ENCODE measurements at places on chromosomes 1 and 21.

- no peak for DNase-seq
Measured at GRCh38 chr21:34998176-34998575, 50.9 kb downstream of the RUNX1 start.

DNA sequence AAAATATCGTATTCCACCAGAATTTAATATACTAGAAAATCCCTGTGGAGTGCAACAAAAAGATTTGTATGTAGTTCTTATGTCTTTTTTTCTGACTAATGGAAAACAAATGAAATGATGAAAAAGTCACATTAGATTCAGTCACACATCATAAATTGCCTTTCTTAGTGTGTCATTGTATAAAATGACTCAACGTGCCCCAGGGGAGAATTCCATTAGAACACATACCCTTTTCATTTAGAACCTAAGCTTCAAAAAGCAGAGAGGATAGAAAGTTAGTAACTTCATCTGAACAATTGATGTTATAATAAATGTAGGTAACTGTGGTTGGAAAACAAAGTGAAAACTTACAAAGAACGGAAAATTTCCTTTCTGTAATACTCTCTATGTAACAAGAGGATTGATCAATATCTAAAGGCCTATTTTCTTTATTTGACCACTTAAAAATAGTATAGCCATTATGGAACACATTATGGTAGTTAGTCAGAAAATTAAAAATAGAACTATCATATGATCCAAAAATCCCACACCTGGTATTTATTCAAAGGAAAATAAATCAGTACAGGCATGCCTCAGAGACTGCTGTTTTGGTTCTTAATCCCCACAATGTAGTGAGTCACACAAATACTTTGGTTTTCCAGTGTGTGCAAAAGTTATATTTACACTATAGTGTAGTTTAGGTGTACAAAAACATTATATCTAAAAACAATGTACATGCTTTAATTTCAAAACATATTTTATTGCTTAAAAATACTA, 1016.1 kb downstream of the KCNT2 start:
- DNase-seq = no peak

GRCh38 chr1:66374561-66375111, 159.3 kb upstream of the SGIP1 start:
- DNase-seq = no peak

- no peak for DNase-seq
Measured at GRCh38 chr1:95233319-95233736, 682 bp upstream of the RWDD3 start.

DNA sequence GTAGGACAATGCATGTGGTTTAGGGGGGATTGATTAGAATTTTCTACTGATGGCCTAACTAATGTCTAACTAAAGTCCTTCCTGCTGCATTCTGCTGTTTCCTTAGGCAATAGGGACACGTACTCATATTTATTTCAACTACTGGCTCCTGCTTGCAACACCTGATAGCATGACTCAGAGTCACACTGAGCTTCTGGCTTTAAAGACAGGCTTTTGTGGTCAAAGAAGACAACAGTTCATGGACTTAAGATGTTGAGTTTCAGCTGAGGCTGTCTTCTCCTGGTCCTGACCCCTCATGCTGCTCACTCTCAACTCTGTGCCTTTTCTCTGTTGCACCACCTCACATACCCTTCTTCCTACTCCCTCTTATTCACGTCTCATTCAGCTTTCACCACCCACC, 29.1 kb upstream of the TRABD2B start:
- no peak for DNase-seq

- DNase-seq = no peak
Measured at GRCh38 chr1:75870951-75871350, 61.3 kb downstream of the ASB17 start.

- no peak for DNase-seq
Measured at GRCh38 chr1:15455522-15455921, 1.0 kb upstream of the CELA2A start.

- no peak for DNase-seq
Measured at GRCh38 chr1:61419657-61420056, 305.3 kb downstream of the TM2D1 start.

- DNase-seq = no peak
Measured at GRCh38 chr21:21163904-21164303, 165.7 kb downstream of the NCAM2 start.

- DNase-seq = no peak
Measured at GRCh38 chr1:32926562-32926961, 25.4 kb upstream of the TMEM54 start.

All from stimulated activated CD8-positive, alpha-beta memory T cell treated with anti-CD3 and anti-CD28 coated beads, Interleukin-15, amount 100 ng/mL, for 24 hours (primary cell).